ENCODE measurements at places on chromosomes 11 and 22.
A peak's percentile ranks its signal among the peaks of the same experiment; 100 is the strongest.

DNA sequence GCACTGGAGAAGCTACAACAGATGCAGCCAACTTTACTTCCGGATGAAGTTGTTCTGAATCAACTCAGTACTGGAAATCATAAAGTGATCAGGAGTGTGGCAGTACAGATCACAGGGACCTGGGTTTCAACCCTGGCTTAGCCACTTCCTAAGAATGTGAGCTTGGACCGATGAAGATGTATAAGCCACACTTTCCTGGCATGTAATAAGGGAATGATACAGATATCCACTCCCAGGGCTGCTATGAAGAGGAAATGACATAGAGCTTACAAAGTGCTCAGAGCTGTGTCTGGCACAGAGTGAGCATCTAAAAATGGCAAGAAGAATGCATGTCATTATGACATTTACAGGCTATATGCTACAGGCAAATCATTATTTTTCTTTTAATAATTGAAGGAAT is 378.7 kb downstream of the NTM start:
- DNase-seq, result no peak

- DNase-seq, result no peak
Measured at GRCh38 chr22:37180531-37181231, 7.4 kb downstream of the C1QTNF6 start.

GRCh38 chr11:92931746-92932422 is 37.6 kb upstream of the MTNR1B start:
- no peak for DNase-seq

GRCh38 chr11:65574109-65574810 is 1.6 kb upstream of the EHBP1L1 start:
- peak; percentile 100 for DNase-seq

GRCh38 chr22:37219533-37219932 is 7.3 kb upstream of the SSTR3 start:
- DNase-seq, result no peak

- DNase-seq, result no peak
Measured at GRCh38 chr11:83970061-83970671, 684.0 kb upstream of the CCDC90B start.

Data from 8988T (cell line).